CD8-positive, alpha-beta T cell (primary cell): ENCODE measurements at places on chromosomes 16 and 17.

DNA sequence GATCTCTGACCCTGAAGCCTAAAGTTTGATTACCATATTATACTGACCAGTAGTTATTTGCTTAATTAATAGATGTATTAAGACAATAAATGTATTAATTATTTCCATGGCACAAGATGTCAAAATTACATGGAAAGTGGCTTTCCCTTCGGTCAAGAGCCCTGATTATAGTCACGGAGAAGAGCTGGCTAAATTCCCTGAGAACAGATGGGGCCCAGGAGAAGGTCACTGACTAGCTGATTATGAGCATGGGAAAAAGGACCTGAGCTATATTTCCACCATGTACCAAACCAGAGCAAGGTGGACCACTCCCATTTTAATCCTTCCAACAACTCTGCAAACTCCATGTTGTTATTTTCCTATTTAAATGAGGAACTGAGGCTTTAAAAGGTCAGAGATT lies 12.9 kb upstream of the MYO18A start:
- no peak for DNase-seq

- no peak for DNase-seq
These were observed 206.3 kb downstream of the RAB11FIP4 start for GRCh38 chr17:31597646-31598398.

DNA sequence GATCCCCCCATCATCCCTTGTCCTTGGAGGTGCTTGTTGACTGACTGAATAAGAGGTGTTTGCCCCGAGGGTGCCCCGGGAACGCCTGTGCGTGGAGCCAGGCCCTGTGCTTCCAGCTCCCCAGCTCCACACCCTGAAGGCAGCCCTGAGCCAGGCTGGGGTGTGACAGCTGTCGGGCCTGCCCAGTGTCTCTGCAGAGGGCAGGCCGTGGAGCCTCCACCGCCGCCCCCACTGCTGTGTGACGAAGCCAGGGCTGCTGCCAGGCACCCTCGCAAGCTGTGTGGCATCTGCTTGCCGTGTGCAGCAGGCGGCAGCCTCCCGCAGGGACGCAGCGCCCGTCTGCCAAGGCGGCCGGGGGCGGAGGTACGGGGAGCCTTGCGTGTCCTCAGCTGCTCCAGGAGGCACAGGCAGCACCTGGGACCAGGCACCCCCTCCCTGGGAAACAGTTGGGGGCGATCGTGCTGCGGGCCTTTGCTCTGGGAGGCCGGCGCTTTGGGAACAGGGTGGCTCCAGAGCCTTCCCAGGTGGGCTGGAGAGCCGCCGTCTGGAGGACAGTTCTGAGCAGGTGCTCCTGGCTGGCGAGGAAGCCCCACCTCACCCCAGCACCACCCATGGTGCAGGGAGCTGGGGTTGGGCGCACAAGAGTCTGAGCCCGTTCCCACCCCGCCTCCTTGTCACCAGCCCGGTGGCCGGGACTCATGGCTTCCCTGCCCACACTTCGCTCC lies 26.6 kb downstream of the GSE1 start:
- DNase-seq, result no peak

DNA sequence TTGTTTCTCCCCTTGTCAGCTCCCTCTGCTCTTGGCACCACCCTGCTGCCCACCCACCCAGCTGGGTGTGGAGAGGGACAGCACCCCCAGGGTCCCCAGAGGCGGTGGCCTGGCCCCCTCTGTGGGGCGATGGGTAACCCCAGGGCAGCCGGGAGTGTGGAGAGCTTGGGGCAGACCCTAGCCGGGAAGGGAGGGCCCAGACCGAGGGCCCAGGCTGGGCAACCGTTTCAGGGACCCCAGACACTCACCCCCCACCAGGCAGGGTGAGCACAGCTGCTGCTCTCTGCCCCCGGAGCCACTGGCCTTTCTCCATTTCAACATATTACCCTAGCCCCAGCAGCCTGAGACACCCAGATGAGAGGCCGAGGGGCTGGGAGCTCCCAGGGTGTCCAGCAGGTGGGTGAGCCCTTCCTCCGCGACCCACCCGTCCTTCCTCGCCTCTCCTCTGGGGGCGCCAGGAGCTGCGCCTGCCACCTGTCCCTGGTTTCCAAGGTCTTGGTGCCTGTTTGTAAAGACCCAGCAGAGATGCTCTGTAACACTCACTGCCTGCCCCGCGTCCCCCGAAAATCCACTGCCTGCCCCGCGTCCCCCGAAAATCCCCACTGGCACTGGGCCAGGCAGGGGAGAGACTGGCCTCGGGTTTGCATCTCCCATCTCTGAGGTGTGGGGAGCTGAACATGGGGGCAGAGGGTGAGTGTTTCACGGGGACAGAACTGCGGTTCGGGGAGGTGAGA lies 45.4 kb downstream of the BAHCC1 start:
- no peak for DNase-seq

DNA sequence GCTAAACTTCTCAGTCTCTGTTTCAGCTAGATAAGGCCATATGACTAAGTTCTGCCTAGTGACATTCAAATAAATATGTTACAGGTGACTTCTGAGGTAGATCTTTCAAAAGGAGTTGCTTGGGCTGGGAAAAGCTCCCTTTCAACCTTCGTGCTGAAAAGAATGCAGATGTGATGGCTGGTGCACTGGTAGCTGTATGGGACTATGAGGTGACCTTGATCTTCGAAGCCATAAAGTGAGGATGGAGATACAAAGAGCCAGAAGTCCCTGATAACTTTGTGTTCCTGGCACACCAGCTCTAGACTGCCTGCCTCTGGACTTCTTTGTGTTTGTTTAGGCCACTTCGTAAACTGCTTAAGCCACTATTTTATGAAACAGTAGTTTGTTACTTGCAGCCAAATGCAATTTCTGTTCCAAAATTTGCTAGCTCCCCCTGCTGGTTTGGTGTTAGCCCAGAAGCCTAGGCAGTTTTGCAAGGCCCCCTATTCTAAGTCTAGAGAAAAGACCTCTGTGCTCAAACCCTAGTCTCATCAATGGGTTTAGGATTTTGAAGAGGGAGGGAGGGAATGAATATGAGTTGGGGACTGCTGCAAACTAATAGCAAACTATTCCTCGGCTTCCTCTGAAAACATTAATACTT lies 23.3 kb upstream of the ERCC4 start:
- DNase-seq, result no peak
